ENCODE measurements at places on chromosomes 3 and 15.

GRCh38 chr15:25093455-25094029 is 138.8 kb downstream of the SNRPN start:
- DNase-seq: no peak

DNA sequence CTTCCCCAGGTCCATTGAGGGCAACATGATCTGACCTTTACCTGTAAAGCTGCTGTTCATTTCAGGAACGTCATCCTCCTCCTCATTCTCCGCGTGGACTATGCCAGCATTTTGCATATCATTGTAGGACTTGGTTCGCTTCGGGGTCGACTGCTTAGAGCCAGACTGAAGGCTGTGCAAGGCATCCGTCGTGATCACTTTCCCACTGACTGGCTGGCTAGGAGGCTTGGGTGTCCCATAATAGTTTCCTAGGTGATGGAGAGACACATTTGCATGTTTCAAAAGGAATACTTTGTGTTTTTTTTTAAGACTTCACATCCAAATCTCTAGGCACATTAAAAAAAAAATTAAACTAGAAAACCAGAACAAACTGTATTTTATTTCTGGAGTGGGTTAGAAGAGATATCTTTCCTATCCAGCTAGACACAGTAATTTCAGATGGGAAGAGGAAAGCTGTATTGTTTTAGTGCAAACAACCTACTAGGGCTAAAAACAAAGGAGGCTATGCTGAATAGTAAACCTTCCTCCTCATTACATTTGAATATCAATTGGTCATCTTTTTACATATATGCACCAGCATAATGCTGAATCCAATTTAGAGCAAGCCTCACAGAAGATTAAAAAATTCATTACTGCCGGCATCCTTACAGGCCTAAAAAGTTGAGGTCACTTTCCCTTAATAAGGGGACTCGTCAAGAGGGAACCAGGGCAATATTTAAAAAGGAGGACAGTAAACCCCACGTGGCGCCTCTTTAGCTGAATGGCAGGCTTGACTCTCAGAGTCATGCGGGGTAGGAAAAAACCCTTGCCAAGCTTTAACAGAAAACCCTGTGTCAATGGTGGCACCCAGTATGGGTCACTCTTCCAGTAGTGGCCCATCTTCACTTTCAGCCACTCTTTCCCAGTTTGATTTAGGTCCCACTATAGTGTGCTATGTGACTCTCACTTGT is 559.9 kb downstream of the MAGI1 start:
- DNase-seq: no peak

- peak; percentile 74 for DNase-seq
Observed at GRCh38 chr3:129314386-129315222, 35.9 kb downstream of the HMCES start.

DNA sequence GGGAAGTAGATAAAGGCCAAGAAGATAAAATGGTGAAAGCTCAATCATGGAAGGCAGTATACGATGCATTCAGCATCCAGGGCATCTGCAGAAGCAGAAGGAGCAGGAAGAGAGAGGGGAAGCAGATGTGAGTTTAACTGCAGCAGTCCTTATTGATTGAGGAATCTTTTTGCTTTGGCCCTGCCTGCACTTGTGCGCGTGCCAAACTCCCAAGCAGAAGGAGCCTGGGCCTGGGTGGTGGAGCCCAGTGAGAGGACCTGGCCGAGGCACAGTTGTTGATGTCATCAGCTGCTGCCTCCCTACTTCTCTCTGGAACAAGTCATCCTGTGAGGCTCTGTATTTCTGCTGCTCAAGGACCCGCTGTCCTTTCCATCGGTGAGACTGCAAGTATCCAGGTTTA is 65.5 kb upstream of the ROPN1 start:
- DNase-seq: no peak

All from CD4-positive, CD25-positive, alpha-beta regulatory T cell (primary cell).